ENCODE measurements at places on chromosomes 12 and 14.

- DNase-seq, result no peak
These were observed 20.9 kb upstream of the EIF2B2 start for GRCh38 chr14:74981833-74982232.

DNA sequence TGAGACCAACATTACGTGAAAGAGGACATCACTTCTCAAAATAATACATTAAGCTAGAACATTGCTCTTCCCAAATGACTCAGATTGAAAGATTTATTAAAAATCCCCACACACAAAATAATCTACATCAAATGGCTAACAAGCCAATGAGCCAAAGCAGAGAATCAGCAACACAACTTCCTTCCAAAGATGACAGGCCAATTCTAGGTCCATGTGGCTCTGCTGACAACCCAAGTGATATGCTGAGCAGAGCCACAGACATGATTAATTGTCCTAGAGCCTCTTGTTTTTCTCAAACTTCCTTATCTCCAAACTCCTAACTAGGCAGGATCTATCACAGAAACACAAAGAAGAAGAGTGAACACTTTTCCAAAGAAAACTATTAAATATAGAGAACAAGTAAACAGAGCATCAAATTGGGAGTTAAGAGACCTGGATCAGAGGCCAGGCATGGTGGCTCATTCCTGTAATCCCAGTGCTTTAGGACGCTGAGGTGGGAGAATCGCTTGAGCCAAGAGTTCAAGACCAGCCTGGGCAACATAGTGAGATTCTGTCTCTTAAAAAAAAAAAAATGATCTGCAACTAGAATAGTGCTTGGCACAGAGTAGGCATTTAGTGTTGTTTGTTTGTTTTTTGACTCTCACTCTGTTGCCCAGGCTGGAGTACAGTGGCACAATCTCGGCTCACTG lies 38.5 kb downstream of the SENP1 start:
- DNase-seq, result no peak

DNA sequence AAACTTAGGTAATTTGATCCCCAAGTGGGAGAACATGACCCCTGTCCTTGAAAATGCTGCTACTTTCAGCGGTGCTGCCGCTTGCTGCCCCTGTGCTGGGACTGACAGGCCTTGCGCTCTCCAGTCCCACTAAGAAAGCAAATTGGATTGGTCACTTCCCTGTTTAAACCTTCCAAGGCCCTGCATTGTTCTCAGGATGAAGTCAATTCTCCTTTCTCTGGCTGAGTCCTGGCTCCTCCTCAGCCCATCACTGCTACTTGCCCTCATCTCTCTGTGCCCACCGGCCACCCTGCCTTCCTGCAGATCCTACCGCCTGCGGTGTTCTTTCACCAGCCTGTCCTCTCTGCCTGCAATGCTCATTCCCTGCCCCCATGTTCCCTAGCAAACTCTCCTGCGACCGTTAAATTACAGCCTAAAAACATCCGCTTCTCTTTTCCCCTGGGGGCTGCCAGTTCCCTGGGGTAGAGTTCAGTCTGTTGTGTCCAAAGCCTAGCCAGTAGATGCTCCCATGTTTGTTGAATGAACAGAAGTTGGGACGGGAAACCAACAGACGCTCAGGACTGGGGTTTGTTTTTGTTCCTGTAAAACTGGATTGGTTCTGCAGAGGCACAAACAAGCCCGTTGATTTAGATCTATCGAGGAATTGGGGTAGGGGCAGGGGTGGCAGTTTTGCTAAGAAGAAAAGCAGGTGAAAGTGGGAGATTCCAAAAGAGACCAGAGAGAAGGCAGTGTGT lies 127.3 kb upstream of the HIF1A start:
- DNase-seq, result no peak

- no peak for DNase-seq
These were observed 9.4 kb downstream of the KCNA1 start for GRCh38 chr12:4918950-4919660.

GRCh38 chr12:21843795-21844194 lies 69.3 kb upstream of the KCNJ8 start:
- DNase-seq, result no peak

All from stimulated activated CD8-positive, alpha-beta memory T cell treated with anti-CD3 and anti-CD28 coated beads, Interleukin-12 subunit alpha, Interleukin-12 subunit beta, amount 100 ng/mL, for 1 hour (primary cell).